NCI-H1694 treated with DMSO at 0.1 percent for 48 hours (cell line): ENCODE measurements at places on chromosomes 1 and 21.
A peak's percentile ranks its signal among the peaks of the same experiment; 100 is the strongest.

- DNase-seq, result no peak
These were observed 15.1 kb downstream of the RNF223 start for GRCh38 chr1:1058921-1059493.

DNA sequence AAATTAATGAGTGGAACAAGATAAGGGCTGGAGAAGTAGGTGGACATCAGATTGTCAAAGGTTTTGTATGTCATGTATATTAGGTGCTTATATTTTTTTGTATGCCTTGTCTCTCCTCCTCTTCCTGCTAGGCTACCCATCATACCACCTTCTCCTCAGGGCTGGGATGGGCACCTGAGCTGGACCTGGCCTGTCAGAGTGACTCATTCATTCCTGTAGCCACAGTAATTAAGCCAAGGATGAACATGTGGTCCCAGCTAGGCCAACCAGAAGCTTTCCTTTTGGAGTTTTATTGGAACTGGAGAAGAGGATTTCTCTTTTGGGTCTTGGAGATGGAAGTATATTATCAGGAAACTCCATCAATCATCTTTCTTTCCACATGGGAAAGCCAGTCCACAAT, 21.2 kb downstream of the PTGS2 start:
- DNase-seq, result no peak

DNA sequence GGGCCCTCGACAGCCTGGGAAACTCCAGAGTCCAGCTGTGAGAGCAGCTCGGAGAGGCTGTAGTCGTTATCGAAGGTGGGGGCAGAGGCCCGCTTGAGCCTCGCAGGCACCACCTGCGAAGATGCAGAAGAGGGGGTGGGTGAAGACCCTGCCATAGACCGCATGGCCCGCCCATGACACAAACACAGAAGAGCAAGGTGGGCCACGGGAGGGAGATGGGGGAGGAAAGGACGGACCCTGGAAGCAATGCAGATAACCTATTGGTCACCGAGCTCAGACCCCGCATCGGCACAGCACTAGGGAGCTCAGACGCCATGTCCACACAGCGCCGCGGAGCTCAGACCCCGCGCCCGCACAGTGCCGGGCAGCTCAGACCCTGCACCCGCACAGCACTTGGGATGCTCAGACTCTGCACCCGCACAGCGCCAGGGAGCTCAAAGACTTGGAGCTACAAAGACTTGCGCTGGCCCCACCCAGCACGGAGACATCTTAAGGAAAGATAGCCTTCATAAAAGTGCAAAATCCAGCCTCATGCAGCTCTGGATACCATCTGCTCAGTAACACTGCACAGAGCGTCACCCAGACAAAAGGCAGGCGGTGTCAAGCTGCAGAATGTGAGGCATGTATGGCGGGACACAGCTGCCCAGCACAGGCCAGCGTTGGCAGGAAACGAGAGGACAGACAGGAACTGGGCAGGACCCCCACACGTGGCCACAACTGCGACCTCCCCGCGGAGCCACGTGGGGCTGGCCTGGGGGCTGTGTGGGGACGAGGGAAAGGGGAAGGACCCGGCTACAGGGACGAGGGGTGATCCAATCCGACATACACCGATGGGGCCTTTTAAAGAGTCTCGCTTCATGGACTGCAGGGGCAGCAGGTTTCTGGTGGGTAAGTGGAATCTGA, 22.6 kb downstream of the RIPK4 start:
- no peak for DNase-seq

GRCh38 chr1:229372251-229372650, 29.4 kb upstream of the CCSAP start:
- no peak for DNase-seq

DNA sequence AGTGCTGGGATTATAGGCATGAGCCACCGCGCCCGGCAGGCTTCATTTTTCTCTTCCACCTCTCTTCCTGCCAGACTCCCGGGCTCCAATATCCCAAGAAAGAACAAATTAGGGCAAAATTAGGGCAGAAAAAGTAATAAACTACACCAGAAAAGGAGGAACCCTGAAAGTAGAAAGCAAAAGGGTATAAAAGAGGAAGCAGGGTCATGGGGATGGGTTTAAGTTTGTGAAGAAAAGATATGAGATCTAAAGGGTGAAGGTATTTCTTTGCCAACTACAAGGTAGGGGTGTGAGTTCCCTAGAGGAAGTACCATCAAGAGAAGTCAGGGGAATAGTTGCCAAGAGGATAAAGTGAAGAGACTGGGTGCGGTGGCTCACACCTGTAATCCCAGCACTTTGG, 9.9 kb downstream of the PTPN22 start:
- DNase-seq, result no peak

DNA sequence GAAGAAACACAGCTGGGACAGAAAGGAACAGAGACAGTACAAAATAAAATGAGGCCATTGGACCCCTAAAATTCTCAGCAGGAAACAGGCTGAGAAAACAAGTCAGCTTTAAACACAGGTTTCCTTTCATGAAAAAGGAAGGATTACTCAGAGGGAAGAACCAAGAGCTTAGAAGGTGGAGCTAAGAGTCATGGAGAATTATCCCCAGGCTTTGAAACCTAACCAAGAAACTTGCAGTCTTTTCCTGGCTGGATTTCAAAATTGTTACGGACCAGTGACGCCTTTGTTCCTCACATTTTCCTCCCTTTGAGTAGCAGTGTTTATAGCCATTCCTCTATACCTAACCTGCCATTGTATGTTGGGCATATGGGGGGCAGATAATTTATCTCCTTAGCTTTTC, 8.8 kb downstream of the HMGB4 start:
- DNase-seq, result no peak

DNA sequence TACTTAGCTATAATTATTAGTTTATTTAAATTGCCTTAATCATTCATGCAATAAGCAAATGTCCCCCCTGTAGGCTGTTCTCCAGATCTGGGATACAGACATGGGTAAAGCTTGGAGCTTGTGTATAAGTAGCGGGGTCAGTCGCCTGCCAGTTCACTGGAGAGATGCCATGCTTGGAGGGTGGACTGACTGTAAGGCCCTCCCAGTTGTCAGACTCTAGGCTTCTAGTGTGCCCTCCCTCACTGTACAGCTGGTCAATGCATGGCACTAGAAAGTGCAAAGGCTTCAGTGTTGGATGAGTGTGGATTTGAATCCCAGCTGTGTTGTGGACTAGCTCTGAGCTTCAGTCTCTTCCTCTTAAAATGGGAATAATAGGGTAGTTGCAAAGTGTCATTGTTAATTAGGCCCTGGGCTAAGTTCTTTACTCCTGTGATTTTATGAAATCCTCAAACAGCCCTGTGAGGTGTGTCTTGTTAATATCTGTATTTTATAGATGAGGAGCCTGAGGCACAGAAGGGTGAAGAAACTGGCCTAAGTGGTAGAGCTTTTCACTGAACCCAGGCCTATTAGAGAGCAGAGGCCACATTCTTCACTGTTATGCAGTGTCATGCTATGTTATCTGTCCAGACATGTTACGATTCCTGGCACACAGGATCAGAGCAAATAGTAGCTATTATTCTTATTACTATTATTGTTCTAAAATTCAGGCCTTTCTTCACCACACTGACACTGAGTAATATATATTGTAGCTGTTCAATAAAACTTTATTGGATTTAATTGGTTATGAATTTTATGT, 85.9 kb downstream of the ROR1 start:
- DNase-seq, result no peak

DNA sequence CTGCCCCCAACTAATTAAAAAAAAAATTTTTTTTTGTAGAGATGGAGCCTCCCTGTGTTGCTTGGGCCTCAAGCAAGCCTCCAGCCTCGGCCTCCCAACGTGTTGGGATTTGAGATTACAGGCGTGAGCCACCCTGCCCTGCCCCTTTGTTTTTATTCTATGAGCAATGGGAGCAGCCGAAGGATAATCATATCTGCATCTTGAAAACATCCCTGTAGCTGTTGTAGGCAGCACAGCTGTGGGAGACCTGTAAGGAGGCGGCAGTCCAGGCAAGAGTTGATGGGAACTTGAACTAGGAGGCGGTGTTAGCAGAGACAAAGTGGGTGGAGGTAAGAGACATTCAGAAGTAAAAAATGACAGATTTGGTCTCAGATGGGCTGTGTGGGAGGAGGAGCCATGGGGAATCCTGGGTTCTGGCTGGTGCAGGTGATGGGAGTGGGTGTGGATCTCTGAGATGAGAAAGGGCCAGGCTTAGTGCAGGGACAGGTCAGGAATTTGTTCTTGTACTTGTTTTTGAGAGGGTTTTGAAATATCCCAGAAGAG, 31.3 kb downstream of the STUM start:
- DNase-seq, result no peak

GRCh38 chr1:72111662-72112061, 170.7 kb downstream of the NEGR1 start:
- no peak for DNase-seq

DNA sequence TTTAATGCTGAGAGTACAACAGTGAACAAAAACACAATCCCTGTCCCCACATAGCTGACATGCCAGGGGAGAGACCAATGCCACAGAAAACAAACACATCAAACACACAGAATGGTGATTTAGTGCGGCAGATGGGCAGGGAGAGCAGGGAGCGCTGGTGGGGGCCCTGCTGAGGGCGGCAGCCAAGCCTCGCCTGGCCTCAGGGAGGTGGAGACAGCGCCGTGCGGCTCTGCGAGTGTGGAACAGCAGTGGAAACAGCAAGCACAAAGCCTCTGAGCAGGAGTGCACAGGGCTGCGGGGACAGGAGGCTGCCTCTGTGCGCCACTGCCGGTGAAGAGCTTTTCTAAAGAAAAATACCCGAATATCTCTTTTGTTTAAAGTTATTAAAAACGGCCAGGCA, 17.0 kb downstream of the MCM3AP start:
- DNase-seq, result peak; percentile 2

- no peak for DNase-seq
These were observed 12.4 kb upstream of the TMEM183A start for GRCh38 chr1:202994756-202995155.

DNA sequence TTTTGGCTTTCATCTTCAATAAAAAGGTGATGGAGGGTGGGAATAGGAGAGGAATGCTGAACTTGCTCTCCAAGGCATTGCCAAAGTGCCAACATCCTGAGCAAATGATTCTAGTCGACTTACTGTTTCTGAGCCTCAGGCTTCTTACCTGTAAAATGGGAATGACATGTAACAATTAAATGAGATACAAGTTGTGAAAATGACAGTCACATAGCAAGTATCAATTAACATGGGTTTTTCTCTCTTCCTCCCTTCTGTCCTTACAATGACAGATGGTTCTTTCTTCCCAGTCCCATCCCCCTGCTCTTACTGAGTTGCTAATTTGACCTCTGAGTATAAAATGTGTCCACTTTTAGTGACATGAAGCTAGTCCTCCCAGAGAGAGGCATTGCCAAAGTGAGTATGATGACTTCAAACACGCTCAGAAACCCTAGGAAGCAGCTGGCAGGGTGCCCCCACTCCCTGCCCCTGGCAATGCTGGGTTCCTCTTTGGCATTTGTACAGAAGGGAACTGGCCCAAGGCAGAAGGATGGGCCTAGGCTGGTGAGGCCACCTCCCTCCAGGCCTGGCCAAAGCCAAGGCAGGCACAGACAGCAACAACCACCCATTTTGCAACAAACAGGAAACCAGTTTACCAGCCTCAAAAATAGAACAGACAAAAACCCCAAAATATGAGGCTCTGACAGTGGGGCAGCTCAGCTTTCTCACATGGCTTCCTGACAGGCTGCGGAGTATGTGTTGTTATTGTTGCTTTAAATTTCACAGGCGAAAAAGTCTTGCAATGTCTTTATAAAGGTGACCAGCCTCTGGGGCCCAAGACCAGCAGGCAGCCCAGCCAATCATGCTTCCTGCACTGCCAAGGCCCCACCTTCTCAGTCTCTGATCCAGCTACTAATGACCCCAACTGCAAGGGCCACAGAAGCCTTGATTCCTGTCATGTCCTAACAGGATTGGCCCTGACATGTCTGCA, 115.9 kb downstream of the HIVEP3 start:
- no peak for DNase-seq

DNA sequence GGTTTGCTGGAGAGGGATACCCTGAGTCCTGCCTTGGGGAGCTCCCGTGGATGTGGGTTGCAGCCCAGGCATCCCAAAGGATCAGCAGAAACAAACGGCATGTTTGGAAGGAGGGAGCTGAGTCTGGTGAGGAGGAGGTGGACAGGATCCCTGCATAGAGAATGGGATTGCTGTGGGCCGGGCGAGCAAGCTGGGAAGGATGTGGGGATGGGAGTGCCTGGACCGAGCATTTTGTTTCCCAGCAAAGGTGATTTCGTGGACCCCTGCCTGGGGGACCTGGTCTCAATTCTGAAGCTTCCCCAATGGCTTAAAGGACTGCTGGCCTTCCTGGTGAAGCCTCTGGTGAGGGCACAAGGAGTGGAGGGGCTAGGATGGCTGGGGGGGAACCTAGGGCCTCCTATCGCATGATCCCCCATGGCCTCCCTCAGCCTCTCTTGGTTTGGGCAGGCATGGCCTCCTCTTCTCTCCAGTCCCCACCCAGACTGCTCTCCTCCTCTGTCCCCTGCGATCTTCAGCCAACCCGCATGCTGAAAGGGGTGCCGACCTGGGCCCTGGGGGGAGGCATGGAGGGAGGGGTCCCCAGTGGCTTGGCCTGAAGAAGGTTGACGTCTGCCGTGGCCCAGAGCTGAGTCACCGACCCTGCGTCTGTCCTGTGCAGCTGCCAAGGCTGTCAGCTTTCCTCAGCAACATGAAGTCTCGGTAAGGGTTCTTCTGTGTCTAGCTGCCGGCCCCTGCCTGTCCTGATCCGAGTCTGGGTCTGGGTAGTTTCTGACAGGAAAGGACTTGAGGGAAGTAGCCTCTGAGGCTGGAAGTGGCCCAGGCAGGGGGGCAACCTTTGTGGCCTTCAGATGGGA, 16.3 kb downstream of the FAAH start:
- DNase-seq, result no peak

DNA sequence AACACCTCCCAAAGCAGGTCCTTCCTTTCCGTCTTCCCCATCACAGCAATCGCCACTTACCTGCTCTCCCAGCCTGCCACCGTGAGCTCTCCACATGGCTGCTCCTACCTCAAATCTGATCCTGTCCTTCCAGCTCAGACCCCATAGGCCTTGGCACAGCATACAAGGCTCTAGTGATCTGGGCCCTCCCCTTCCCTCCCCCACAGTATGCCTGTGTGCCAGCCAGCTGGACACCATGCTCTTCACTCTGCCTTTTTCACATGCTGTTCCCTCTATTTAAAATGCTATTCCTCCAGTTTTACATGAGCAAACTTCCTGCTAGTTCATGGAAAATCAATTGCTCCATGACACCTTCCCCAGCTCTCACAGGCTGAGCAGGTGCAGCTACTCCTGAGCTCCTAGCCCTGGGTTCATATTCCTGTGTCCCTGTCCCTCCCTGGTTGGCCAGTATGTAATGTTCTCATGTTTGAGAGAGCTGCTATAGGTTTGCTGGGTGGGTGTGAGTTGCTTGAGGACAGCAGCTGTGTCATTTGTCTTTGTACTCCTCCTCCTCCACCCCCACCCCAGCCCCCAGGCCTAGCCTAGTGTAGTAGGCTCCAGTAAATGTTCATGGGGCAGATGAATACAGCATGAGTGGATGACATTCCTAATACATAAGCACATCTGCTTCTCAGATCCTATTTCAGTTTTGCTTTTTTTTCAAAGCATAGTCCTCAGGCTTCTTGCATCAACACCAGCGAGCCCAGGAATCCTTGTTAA, 6.3 kb upstream of the TNNT2 start:
- DNase-seq, result peak; percentile 96

DNA sequence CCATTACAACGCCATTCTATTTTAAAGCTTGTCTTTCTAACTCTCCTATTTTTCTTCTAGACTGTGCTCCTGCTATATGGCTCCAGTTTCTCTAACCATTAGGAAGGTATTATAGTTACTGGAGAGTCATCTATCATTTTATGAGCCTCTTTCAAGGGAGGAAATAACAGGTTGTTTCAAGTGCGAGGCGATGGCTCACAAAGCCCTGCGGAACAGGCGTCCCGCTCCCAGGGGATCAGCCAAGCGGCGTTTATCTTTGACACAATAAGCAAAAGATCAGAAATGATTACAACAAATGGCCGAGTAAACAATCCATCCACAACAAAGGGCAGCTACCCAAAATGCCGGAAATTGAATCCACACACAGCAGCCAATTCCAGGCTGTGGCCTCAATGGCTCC, 249.5 kb upstream of the POU3F1 start:
- DNase-seq, result no peak
